ENCODE measurements at places on chromosomes 2 and 18.

DNA sequence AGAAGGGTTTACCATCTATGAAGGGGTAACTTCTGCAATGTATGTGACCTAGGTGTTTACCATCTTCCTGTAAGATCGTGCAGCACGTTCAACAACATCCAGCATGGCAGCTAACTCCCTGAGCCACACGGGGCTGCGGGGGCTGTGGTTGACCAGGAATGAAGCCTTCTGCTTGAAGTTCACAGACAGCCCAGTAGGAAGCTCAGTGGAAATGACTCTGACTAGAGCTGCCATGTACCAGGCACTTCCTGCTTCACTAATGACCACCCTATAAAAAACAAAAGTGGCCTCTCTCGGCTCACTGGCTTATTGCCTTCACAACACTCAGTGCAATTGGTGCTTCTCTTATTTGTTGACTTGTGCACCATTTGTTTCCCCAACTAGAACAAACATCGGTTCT, 99.7 kb upstream of the SMAD7 start:
- DNase-seq = no peak

DNA sequence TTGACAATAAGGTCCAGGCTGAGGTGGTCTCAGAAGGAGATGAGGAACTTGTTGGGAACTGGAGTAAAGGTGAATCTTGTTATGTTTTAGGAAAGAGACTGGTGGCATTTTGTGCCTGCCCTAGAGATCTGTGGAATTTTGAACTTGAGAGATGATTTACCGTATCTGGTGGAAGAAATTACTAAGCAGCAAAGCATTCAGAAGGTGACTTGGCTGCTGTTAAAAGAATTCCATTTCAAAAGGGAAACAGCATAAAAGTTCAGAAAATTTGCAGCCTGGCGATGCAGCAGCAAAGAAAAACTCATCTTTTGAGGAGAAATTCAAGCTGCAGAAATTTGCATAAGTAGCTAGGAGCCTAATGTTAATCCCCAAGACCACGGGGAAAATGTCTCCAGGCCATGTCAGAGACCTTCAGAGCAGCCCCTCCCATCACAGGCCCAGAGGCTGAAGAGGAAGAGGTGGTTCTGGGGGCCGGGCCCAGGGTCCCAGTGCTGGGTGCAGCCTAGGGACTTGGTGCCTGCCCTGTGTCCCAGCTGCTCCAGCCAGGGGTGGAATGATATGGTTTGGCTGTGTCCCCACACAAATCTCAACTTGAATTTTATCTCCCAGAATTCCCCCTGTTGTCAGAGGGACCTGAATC, 73.5 kb downstream of the FIGN start:
- DNase-seq = no peak

DNA sequence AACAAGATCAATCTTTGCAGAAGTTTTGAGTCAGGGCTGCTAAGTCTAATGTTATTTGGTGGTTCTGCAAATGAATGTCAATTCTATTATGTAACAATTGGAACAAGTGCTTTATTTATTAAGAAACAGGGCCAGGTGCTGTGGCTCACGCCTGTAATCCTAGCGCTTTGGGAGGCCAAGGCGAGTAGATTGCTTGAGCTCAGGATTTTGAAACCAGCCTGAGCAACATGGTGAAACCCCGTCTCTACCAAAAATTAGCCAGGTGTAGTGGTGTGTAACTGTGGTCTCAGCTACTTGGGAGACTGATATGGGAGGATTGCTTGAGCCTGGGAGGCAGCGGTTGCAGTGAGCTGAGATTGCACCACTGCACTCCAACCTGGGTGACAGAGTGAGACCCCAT, 13.2 kb upstream of the RNF103 start:
- DNase-seq = no peak

DNA sequence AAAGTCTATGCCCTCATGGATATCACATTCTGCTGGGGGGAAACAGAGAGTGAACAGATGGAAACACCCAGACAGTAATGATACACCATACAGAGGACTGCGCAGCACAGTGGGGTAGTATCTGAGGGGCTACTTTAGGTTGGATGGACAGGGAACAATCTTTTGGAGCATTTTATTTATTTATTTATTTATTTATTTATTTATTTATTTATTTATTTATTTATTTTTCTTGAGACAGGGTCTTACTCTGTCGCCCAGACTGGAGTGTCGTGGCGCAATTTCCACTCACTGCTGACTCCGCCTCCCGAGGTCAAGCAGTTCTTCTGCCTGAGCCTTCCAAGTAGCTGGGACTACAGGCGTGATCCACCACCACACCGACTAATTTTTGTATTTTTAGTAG, 89.2 kb downstream of the TGOLN2 start:
- no peak for DNase-seq

DNA sequence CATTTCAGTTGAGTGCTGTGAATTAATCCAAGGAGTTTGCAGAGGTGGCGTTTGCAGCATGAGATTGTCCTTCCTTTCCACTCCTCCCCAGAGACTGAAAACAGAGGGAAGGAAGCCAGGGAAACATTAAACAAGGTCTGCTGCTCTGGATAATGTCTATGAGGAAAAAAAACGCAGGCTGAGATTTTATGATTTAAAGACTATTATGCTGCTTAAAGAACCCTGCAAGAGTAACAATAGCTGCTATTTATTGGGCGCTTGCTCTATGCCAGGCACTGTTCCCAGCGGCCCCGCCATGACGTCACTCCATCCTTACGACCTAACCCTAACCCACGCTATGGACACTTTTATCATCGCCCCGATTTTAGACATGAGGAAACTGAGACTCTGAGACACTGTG, 222.4 kb downstream of the BCL2 start:
- no peak for DNase-seq

DNA sequence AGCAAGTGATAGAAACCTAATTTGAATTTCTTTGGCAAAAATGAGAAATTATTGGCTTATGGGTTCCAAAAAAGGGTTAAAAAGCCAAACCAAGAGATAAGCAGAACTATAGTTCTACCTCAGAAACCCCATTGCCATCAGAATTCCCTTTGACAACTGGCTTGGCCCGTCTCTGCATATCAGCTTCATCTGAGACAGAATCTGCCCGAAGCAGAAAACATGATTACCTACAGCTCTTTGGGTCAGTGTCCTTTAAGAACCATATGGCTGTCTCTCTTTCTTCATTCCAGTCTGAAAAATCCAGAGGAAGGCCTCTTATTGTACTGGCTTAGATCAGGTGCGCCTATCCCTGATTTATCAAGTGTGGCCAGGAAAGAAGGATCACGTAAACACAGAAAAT, 49.8 kb upstream of the AGPS start:
- DNase-seq = no peak

DNA sequence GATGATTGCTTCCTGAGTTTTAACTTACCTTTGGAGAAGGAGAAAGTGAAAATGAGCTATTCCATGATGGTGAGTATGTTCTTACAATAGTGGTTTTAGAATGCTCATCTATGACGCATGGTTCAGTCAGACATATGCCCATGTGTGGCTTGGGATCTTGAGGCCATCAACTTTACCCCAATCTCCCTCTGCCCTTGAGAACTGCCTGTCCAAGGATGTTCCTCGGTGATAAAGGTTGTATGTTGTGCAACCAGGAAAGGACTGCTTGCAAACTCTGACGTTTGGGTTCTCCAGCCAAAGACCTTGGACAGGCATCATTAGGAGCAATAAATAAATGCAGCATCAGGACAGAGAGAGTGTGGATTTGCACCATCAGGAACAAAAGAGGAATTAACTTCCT, 165.0 kb downstream of the ZEB2 start:
- DNase-seq = no peak

- DNase-seq = no peak
Measured at GRCh38 chr18:74731097-74731496, 133.4 kb downstream of the ZNF407 start.

DNA sequence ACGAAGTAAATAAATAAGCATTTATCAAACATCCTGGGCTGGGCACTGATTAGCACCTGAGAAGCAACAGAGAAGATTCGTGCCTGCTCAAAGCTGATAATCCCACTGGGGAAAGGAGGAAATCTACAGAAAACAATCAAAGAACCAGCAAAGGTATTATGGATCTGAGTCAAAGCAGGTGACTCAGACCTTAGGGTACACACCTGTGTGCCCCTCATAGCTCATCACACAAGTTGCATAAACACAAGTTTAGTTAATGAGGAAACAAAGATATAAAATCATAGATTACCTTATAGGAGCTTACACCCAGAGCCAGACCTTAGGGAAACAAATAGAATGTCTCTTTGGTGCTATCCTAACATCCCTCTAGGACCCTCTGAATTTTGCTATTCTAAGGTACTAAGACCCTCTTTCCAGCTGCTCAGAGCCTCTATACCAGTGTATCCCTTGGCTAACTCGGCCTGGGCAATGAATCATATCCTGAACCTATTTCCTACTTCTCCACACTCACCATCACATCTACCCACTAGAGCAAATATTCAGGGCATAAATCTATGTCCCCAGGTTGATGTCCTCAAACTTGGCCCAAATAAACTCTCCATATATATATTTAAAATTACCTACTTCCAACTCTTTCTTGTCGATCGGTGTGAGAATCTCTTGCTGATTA, 19.3 kb upstream of the CTIF start:
- no peak for DNase-seq

DNA sequence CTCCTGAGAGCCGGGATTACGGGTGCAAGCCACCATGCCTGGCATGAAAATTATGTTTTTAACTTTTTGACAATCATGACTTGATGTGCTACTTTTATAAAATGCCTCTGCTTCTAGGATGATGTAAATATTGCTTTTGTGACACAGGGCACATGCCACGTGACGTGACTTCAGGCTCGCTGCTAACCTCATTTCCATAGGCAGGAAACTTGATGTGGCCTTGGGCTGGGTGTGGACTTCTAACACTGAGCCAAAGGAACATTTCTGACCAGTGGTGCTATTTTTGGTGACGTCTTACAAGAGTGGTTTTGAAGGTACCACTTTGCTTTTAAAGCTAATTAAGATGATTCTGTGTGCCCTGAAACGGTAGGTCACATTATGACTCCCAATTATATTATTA, 34.2 kb upstream of the THOC1 start:
- DNase-seq = no peak

DNA sequence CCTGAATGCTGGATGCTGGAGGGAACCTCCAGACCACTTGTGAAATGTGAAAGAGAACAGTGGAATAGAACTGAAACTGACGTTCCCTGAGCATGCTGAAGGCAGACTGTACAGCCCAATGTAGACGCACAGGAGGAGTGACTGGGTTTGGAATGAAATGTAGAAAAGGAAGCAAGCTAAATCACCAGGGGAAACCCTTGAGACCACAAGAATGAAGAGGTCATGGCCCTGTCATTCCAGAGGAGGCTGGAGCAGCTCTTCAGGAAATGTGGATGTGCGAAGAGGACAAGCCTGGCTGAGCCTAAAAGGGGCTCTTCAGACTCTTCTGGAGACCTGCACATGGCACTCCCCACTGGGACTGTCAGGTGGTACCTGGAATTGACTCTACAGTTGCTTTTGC, 118.5 kb upstream of the ALPP start:
- DNase-seq = no peak

- DNase-seq = no peak
Measured at GRCh38 chr2:165529130-165529529, 59.6 kb downstream of the CSRNP3 start.

GRCh38 chr18:7332452-7332851, 101.6 kb downstream of the LRRC30 start:
- DNase-seq = no peak

Measured in GOT3 (cell line).